ENCODE measurements at places on chromosomes 5 and 9. TPM values are rescaled to one million over a fixed set of nuclear protein-coding genes. Genes with fewer than 3 reads are reported as not detected.

Gene BTNL8
- not detected for total RNA-seq

Gene EQTN
- not detected for total RNA-seq

Gene BNC2
- 3.6 TPM for total RNA-seq

Gene ARHGEF28
- 9.2 TPM for total RNA-seq

Gene SPATA31D3
- not detected for total RNA-seq

Gene FBN2
- total RNA-seq = 4.4 TPM

Gene SRP19
- 56.4 TPM for total RNA-seq

Gene GDNF
- total RNA-seq = 0.30 TPM

Gene PGGT1B
- 15.7 TPM for total RNA-seq

DNA sequence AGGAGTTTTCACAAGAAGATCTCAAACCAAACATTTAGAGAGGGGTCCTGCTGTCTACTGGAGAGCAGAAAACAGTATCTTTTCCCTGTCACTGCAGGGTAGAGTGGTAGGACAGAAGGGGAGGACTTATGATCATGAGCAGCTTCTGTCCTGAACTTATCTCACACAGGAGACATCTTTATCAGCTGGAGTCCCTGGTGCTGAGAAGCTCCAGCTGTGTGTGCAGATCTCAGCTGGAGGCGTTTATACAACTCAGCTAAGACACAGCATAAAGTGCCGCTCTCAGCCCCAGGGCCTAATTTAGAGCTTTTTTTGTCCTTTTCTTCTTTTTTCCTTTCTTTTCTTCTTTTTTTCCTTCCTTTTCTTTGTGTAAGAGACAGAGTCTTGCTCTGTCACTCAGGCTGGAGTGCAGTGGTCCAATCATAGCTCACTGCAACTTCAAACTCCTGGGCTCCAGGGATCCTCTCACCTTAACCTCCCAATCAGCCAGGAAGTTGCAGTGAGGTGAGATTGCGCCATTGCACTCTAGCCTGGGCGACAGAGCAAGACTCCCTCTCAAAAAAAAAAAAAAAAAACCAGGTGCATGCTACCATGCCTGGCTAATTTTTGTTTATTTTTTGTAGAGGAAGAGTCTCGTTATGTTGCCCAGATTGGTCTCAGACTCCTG, 31.9 kb downstream of the CCDC125 start:
- no peak overlapping the region for H3K4me3 ChIP-seq
- no peak overlapping the region for H3K27ac ChIP-seq
- H3K36me3 ChIP-seq = peaks cover 59% of the 10 kb centered on the region
- no peaks in the 10 kb centered on the region for H3K27me3 ChIP-seq
- DNase-seq = no peak

- no peaks in the 10 kb centered on the region for H3K27me3 ChIP-seq
- no peak overlapping the region for H3K4me3 ChIP-seq
- peak overlapping the region; percentile 31 for H3K27ac ChIP-seq
- peaks cover 39% of the 10 kb centered on the region for H3K4me1 ChIP-seq
Observed at GRCh38 chr9:88742483-88742882, 207.5 kb downstream of the NXNL2 start.

DNA sequence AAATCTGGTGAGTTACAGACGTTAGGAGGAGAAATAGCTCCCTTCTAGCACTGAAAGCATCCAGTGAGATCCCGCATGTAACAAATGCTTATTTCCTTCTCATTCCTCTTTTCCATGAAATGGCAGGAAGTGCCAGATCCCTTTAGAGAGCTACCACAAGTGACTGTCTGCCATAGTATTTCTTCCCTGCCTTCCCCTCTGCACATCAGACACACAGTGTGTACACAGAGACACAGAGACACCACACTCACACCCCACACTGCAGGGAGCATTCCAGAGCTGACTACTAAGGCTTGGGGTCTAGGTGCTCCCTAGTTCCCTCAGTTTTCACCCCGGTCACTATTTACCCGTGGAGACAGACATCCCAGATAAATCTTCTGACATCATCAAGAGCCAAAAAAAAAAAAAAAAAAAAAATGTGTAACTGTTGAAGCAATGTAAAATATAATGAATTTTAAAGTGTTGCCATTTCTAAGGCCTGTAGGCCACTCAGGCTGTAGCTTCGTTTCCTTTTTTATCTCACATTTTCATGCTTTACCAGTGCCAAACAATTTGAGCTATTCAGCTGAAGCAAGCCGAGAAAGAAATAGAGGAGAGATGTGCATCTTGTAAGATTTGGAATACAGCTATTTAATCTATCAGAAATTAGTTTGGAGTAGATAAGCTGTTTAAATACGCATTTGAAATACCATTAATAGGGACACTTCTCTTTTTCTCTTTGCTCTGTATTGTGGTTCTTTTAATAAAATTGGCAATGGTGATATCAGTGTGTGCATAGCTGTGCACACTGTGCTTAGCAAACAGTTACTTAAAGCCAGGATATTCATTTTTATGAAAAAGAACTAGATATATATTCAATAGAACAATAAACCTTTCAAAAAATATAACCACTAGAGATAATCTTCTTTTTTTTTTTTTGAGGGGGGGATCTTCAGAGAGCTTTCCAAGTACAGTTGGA, 405.5 kb downstream of the PDE4D start:
- H3K27ac ChIP-seq = peak overlapping the region; percentile 45
- H3K27me3 ChIP-seq = no peaks in the 10 kb centered on the region
- H3K4me3 ChIP-seq = no peak overlapping the region
- no peaks in the 10 kb centered on the region for H3K36me3 ChIP-seq
- no peaks in the 10 kb centered on the region for H3K4me1 ChIP-seq

GRCh38 chr5:72293495-72294055, 26.5 kb downstream of the MRPS27 start:
- peaks cover 68% of the 10 kb centered on the region for H3K36me3 ChIP-seq
- no peak overlapping the region for H3K27ac ChIP-seq
- no peak overlapping the region for H3K4me3 ChIP-seq
- H3K4me1 ChIP-seq = no peaks in the 10 kb centered on the region
- no peak for DNase-seq

- H3K36me3 ChIP-seq = no peaks in the 10 kb centered on the region
- no peak for DNase-seq
- no peaks in the 10 kb centered on the region for H3K4me1 ChIP-seq
- no peak overlapping the region for H3K27ac ChIP-seq
- H3K27me3 ChIP-seq = no peaks in the 10 kb centered on the region
Observed at GRCh38 chr5:12013351-12013750, 109.1 kb upstream of the CTNND2 start.

DNA sequence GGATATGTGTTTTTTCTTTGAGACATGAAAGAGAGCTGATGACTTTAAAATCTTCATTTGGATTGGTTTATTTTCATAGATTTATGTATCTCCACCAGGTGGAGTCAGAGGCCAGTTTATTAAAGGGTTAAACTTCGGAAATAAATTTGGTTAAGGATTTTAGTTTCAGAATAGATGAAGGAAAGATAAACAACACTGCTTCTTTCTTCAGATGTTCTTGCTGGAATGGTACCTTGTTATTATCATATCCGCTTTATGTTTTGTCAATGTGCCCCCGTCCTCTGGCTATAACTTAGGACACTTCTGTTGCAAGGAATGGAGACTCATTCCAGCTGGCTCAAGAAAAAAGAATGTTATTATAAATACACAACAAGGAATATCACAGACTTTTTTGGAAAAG, 81.2 kb downstream of the ALDH1A1 start:
- H3K4me3 ChIP-seq = peak overlapping the region; percentile 29
- no peak for DNase-seq
- H3K36me3 ChIP-seq = no peaks in the 10 kb centered on the region
- no peaks in the 10 kb centered on the region for H3K4me1 ChIP-seq
- H3K27ac ChIP-seq = no peak overlapping the region

GRCh38 chr9:104463864-104464263, 40.2 kb upstream of the OR13F1 start:
- no peaks in the 10 kb centered on the region for H3K36me3 ChIP-seq
- no peak overlapping the region for H3K27ac ChIP-seq
- no peaks in the 10 kb centered on the region for H3K27me3 ChIP-seq
- no peak overlapping the region for H3K4me3 ChIP-seq
- DNase-seq = no peak
- no peaks in the 10 kb centered on the region for H3K4me1 ChIP-seq

DNA sequence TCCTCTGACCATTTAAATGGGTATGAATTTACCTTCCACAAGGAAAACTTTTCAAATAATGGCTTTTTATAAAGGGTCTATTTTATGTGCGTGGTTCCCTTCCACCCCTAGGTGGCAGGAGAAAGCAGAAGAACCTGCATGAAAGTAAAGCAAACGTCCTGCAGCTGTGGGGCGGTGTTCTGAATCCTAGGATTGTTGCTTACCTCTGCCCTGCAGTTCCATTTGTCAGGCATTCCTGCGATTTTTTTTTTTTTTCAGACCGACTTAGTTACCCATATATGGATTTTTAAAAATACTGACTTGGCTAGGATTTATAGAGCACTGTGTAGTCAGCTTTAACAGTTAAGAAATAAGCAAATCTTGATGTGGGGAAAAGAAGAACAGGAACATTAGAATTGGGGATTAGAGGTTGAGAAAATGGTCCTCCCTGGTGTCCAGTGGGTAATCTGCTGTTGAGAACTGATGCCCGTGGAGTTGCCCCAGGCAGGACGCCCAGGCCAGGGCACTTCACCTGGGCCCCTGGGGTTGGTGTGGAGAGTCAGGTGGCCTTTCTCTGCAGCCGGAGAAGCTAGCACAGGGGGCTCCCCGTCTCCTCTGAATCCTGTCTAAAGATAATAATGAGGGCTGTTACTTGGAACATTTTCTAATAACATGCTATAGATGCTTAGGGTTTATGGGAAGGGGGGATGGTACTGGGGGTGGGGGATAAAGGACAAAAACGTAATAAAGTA, 30.4 kb upstream of the LTC4S start:
- H3K27ac ChIP-seq = no peak overlapping the region
- H3K4me1 ChIP-seq = peaks cover 38% of the 10 kb centered on the region
- H3K36me3 ChIP-seq = peaks cover 32% of the 10 kb centered on the region
- no peak overlapping the region for H3K4me3 ChIP-seq

- no peak overlapping the region for H3K4me3 ChIP-seq
- no peak overlapping the region for H3K27ac ChIP-seq
- no peaks in the 10 kb centered on the region for H3K27me3 ChIP-seq
Observed at GRCh38 chr5:875931-876330, 16.7 kb downstream of the BRD9 start.

- no peak overlapping the region for H3K27ac ChIP-seq
- H3K36me3 ChIP-seq = no peaks in the 10 kb centered on the region
- H3K27me3 ChIP-seq = no peaks in the 10 kb centered on the region
- H3K4me3 ChIP-seq = no peak overlapping the region
- H3K4me1 ChIP-seq = no peaks in the 10 kb centered on the region
Observed at GRCh38 chr9:107620801-107621200, 131.2 kb upstream of the KLF4 start.

DNA sequence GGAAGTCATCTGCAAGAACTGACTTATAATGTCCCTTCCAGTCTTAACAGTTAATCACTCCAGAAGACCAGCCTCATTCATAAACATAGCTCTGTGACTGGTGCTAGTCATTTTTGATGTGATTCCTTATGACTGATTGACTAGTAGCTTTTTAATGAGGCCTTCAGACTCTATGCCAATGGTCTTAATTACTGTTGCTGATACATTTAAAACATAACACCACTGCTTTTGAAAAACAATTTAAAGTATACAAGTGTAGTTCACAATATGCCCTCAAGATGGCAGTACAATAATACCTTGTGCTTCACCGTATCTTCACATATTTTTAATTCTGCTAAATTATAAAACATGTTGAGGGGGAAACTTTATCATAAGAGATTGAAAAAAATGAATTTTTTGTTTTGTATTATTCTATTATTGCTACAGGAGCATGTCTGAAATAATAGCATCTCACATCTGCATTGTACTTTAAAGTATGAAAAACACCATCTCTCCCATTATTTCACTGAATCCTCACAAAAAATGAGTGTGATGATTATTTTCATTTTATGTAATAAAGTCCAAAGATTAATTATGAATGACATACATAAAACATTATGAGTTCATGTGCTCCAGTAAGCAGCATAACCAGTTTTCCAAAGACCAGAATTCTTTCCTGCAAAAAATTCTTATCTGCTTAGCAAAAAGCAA, 55.2 kb upstream of the SHISAL2B start:
- H3K27me3 ChIP-seq = peaks cover 9% of the 10 kb centered on the region
- H3K27ac ChIP-seq = no peak overlapping the region
- no peak for DNase-seq
- H3K36me3 ChIP-seq = no peaks in the 10 kb centered on the region

DNA sequence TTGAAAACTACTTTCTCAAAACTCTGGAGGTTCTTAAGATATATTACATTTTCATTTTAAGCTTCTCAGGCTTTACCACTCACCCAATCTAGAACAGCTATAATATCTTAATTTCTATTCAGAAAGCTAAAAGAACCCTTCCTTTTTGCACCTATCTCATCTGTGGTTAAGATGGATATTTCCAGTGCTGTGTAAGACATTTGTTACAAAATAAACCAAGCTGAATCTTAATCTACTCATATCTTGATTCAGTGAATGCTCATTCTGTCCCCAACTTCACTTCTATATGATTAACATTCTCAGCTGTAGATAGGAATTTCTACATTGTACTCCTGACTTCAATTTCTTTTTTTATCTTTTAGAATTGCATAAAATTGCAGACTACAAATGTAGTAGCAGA, 15.0 kb downstream of the ABHD17B start:
- no peaks in the 10 kb centered on the region for H3K36me3 ChIP-seq
- H3K27ac ChIP-seq = no peak overlapping the region
- no peaks in the 10 kb centered on the region for H3K27me3 ChIP-seq
- DNase-seq = no peak

- H3K4me1 ChIP-seq = no peaks in the 10 kb centered on the region
- H3K27ac ChIP-seq = no peak overlapping the region
- H3K27me3 ChIP-seq = peaks cover 67% of the 10 kb centered on the region
- DNase-seq = no peak
- H3K4me3 ChIP-seq = no peak overlapping the region
- no peaks in the 10 kb centered on the region for H3K36me3 ChIP-seq
Observed at GRCh38 chr5:1749346-1750124, 50.1 kb downstream of the MRPL36 start.

- H3K27me3 ChIP-seq = no peaks in the 10 kb centered on the region
- H3K36me3 ChIP-seq = no peaks in the 10 kb centered on the region
- peak overlapping the region; percentile 95 for H3K4me3 ChIP-seq
- peak overlapping the region; percentile 98 for H3K27ac ChIP-seq
- peaks cover 23% of the 10 kb centered on the region for H3K4me1 ChIP-seq
Observed at GRCh38 chr9:130713286-130713960, 19.8 kb downstream of the EXOSC2 start.

DNA sequence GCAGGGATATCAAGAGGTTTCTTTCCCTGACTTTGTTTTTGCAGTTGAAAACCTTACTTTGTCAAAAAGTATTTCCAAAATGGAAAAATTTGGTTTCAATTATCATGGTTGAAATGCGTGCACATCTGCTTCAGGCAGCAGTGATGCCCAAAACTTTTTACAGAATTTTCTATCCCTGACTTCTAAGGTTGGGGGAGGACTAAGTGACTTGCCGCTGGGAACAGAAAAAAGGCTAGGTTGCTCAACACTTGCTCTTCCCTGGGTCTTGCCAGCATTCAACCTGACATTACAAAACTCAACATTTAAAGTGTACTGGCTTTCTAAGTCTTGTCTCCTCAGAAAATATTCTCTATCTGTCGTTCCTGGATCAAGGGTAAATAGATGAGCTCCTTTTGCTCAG, 4.7 kb downstream of the KLHL3 start:
- H3K27ac ChIP-seq = no peak overlapping the region
- H3K27me3 ChIP-seq = no peaks in the 10 kb centered on the region
- peaks cover 8% of the 10 kb centered on the region for H3K4me1 ChIP-seq
- H3K4me3 ChIP-seq = no peak overlapping the region
- no peaks in the 10 kb centered on the region for H3K36me3 ChIP-seq

GRCh38 chr9:33813712-33814641, 3.0 kb upstream of the UBE2R2 start:
- H3K4me1 ChIP-seq = peaks cover 31% of the 10 kb centered on the region
- H3K4me3 ChIP-seq = no peak overlapping the region
- DNase-seq = no peak
- no peaks in the 10 kb centered on the region for H3K36me3 ChIP-seq
- H3K27me3 ChIP-seq = no peaks in the 10 kb centered on the region
